Tibial artery (tissue), 4 donors: ENCODE measurements at places on chromosomes 6 and 20.

DNA sequence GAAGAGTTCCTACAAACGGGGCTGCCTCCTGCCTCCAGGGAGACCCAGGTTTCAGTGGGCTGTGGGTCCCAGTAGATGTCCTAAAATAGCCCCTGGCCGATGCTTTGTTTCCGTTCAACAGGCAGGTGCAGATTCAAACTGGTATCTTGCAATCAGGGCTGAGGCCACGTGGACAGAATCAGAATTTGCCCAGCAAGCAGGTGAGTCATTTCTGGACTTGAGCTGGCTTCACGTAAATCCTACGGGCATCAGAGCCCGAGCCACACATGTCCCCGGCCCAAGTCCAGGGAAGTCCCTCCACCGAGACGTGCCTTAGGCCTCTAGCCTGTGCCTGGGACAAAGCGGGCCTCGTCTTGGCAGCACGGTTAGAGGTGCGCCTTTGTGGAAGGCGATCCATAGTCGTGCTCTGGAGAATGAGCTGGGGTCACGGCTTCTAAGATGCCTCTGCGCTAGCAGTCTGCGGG, 101.6 kb upstream of the FRMD1 start:
- DNase-seq: peak; percentile 12
- H3K27ac ChIP-seq: no peak overlapping the region
- no peaks in the 10 kb centered on the region for H3K27me3 ChIP-seq
- H3K4me1 ChIP-seq: no peaks in the 10 kb centered on the region
- no peak overlapping the region for H3K4me3 ChIP-seq

DNA sequence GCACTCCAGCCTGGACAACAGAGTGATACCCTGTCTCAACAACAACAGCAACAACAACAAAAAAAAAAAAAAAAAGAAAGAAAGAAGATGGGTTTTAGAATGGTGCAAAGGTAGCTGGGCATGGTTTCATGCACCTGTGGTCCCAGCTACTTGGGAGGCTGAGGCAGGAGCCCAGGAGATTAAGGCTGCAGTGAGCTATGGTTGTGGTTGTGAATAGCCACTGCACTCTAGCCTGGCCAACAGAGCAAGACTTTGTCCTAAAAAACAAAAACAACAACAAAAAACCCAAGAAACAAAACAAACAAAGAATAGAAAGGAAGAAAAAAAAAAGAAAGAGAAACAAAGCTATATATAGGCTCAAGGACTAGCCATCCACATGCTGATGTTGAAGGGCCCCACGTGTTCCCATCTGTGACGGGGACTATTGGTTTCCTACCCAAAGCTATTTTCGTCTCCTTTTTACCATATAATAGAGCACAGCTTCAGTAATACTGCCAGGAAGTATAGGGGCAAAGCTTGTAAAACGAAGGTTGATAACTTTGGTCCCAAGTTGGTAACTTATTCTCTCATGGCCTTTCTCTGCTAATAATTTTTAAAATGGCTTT, 7.9 kb upstream of the EEF1E1 start:
- DNase-seq: no peak
- no peak overlapping the region for H3K27ac ChIP-seq
- H3K27me3 ChIP-seq: peaks cover 20% of the 10 kb centered on the region
- no peaks in the 10 kb centered on the region for H3K4me1 ChIP-seq
- H3K4me3 ChIP-seq: no peak overlapping the region

DNA sequence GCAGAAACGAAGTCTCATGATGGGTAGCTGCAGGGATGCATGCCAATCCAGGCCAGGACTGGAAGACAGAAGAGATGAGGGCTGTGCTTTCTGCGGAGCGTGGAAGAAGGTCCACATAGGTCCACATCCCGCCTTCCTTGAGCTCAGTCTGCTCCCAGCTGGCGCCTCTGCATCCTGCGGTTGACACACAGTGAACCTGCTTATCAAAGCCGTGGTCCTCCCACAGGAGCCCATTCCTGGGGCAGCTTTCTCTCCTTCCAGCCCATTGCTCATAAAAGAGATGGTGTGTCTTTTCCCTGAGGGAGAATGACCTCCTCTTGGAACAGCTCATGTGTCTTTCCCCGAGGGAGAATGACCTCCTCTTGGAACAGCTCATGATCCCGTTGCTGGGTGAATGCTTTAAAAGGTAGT, 225.4 kb downstream of the CDH4 start:
- no peaks in the 10 kb centered on the region for H3K36me3 ChIP-seq
- H3K4me3 ChIP-seq: no peak overlapping the region
- no peaks in the 10 kb centered on the region for H3K27me3 ChIP-seq
- no peak overlapping the region for H3K27ac ChIP-seq

DNA sequence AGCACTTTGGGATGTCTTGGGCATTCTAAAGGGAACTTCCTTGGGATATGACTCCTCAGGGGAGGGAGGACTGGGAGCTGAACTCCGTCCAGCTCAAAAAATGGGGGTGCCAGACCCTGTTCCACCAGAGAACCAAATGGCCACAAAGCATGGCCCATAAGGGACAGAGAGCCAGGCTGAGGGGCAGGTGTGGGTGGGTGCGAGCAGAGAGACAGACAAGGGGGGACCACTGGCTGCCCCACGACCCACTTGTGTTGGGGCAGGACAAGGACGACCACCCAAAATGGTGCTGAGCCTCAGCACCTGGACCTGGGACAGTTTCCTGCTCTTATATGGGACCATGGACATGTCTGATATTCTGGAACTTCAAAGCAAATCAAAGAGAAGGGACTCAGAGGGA, 148.2 kb upstream of the MLN start:
- no peaks in the 10 kb centered on the region for H3K4me1 ChIP-seq
- peak; percentile 24 for DNase-seq
- no peak overlapping the region for H3K4me3 ChIP-seq
- H3K27me3 ChIP-seq: peaks cover 26% of the 10 kb centered on the region
- H3K36me3 ChIP-seq: no peaks in the 10 kb centered on the region

GRCh38 chr6:53898026-53898795, 103.4 kb downstream of the LRRC1 start:
- no peak overlapping the region for H3K4me3 ChIP-seq
- DNase-seq: no peak
- no peaks in the 10 kb centered on the region for H3K27me3 ChIP-seq
- H3K27ac ChIP-seq: no peak overlapping the region
- peaks cover 5% of the 10 kb centered on the region for H3K4me1 ChIP-seq

DNA sequence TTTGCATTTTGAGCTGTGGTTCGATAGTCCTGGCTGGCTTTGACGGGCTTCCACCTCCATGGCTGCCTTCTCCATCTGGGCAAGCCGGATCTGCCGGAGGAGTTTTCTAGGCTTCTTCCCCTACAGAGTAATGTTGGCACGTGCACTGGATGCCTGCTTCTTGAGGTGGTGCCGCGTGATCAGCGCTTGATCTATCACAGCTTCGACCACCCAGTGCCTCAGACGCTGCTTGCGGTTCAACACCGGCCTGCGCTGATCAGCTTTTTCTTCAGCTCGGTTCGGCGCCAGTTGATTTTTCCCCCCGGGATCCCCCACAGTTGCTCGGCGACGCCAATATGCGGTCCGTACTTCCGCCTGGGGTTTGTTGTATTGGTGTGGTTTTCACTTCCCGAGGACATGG, 23.5 kb downstream of the FBXO5 start:
- no peaks in the 10 kb centered on the region for H3K27me3 ChIP-seq
- no peak overlapping the region for H3K4me3 ChIP-seq
- H3K27ac ChIP-seq: no peak overlapping the region
- no peak for DNase-seq

DNA sequence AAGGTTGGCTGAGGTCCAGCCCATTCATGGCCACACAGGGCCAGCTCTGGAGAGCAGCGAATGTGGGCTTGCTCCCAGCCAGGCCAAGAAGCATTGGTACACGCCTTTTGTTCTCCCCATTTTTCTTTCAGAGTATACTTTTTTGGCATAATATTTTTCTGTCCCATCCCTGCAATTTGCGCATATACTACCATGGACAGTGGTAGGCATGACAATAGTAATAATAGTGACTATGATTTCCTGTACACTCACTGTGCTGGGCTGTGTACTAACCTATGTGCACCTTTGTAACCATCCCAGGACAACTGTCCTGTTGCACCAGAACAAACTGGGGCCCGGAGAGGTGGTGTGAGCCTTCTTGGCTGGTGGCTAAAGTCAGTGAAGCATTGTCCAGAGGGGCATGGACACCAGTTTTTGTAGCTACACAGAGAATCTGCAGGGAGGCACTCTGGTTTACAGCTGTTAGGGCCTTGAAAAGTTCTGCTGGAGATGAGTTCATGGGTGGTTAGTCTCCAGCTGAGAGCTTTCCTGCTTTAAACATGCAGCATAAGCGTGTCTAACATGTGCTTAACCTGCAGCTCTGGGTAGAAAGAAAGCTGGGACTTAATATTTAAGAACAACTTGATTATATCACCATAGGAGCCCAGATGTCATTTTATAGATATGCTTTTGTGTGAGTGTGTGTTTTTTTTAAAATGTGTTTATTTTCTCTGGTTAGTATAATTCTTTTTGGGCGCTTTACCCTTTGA, 38.2 kb downstream of the DTD1 start:
- no peak overlapping the region for H3K4me3 ChIP-seq
- no peaks in the 10 kb centered on the region for H3K27me3 ChIP-seq
- DNase-seq: no peak

GRCh38 chr20:9493803-9494202, 20.6 kb upstream of the LAMP5 start:
- H3K27ac ChIP-seq: no peak overlapping the region
- H3K4me1 ChIP-seq: peaks cover 6% of the 10 kb centered on the region
- H3K27me3 ChIP-seq: no peaks in the 10 kb centered on the region

GRCh38 chr6:32416036-32416435, 9.1 kb upstream of the BTNL2 start:
- H3K36me3 ChIP-seq: no peaks in the 10 kb centered on the region
- H3K27me3 ChIP-seq: peaks cover 63% of the 10 kb centered on the region
- no peak for DNase-seq
- no peak overlapping the region for H3K4me3 ChIP-seq

GRCh38 chr6:160135907-160136655, 14.5 kb downstream of the SLC22A1 start:
- H3K27ac ChIP-seq: no peak overlapping the region
- DNase-seq: peak; percentile 50
- H3K4me1 ChIP-seq: peaks cover 18% of the 10 kb centered on the region
- H3K27me3 ChIP-seq: no peaks in the 10 kb centered on the region
- peaks cover 7% of the 10 kb centered on the region for H3K36me3 ChIP-seq
- H3K4me3 ChIP-seq: no peak overlapping the region

- no peak overlapping the region for H3K27ac ChIP-seq
- no peak overlapping the region for H3K4me3 ChIP-seq
- peaks cover 16% of the 10 kb centered on the region for H3K4me1 ChIP-seq
- no peaks in the 10 kb centered on the region for H3K36me3 ChIP-seq
- no peaks in the 10 kb centered on the region for H3K27me3 ChIP-seq
Measured at GRCh38 chr6:155157101-155157500, 106.7 kb upstream of the CLDN20 start.

DNA sequence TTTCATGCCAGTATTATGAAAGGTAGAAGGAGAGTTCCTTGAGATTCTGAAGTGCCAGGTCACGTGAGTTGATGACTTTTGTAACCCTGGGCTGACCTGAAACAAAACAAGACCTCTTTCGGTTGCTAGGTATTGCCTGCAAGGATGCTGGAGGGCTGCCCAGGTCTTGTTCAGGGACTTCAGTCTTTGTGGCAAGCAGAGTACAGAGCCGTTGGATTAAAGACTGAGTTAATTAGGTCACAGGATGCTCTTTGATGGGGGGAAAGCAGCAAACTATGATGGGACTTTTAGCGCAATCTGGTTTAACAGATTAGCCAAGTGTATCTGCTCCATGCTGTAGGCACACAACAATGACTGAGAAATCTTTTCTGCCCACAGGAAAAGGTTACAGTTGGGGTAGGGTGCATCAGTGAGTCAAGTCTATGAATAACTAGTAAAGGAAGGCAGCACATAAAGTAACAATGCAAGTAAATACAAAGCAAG, 12.8 kb upstream of the ELOVL5 start:
- no peaks in the 10 kb centered on the region for H3K36me3 ChIP-seq
- H3K4me3 ChIP-seq: no peak overlapping the region
- no peaks in the 10 kb centered on the region for H3K27me3 ChIP-seq
- DNase-seq: no peak

- H3K36me3 ChIP-seq: no peaks in the 10 kb centered on the region
- H3K27ac ChIP-seq: no peak overlapping the region
- no peak for DNase-seq
- H3K4me1 ChIP-seq: peaks cover 10% of the 10 kb centered on the region
- no peaks in the 10 kb centered on the region for H3K27me3 ChIP-seq
Measured at GRCh38 chr20:1472556-1473245, 6.1 kb upstream of the NSFL1C start.

- H3K36me3 ChIP-seq: no peaks in the 10 kb centered on the region
- no peaks in the 10 kb centered on the region for H3K4me1 ChIP-seq
- no peaks in the 10 kb centered on the region for H3K27me3 ChIP-seq
- no peak for DNase-seq
Measured at GRCh38 chr20:21190869-21191268, 65.0 kb downstream of the KIZ start.

DNA sequence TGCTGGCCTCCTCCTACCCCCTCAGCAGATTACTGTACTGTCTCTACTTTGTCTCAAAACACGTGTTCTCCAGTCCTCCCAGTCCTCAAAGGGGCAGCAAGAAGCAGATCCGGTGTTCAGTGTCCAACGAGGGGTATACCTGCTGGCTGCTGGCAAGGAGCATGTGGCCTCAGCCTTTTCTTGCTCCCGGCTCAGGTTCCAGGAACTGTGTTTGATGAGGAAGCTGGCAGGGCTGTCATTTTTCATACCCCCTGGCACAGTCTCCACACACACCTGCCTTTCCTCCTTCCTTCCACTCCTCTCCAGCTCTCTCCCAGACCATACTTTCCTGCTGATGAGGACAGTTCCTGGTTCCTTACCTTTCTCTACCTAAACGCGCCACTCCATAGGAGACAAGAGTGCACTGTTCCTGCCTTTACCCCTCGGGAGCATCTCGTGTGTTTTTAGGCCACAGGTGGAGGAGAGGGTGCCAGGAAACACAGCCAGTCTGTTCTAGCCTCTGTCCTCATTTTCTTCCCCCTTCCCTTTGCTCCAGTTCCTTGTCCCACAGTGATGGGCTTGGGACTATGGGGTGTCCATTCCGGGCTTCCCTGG, 77.2 kb downstream of the SSR1 start:
- H3K4me1 ChIP-seq: no peaks in the 10 kb centered on the region
- no peaks in the 10 kb centered on the region for H3K27me3 ChIP-seq
- DNase-seq: no peak
- H3K36me3 ChIP-seq: peaks cover 38% of the 10 kb centered on the region

GRCh38 chr20:48791014-48791413, 36.8 kb downstream of the PREX1 start:
- peak overlapping the region; percentile 39 for H3K27ac ChIP-seq
- DNase-seq: no peak
- peaks cover 30% of the 10 kb centered on the region for H3K4me1 ChIP-seq
- H3K4me3 ChIP-seq: no peak overlapping the region

- H3K36me3 ChIP-seq: no peaks in the 10 kb centered on the region
- H3K4me1 ChIP-seq: peaks cover 7% of the 10 kb centered on the region
- no peak for DNase-seq
- H3K27me3 ChIP-seq: no peaks in the 10 kb centered on the region
Measured at GRCh38 chr6:150410399-150410798, 41.6 kb downstream of the IYD start.
